ENCODE measurements at places on chromosomes 13 and 19.
A peak's percentile ranks its signal among the peaks of the same experiment; 100 is the strongest.

DNA sequence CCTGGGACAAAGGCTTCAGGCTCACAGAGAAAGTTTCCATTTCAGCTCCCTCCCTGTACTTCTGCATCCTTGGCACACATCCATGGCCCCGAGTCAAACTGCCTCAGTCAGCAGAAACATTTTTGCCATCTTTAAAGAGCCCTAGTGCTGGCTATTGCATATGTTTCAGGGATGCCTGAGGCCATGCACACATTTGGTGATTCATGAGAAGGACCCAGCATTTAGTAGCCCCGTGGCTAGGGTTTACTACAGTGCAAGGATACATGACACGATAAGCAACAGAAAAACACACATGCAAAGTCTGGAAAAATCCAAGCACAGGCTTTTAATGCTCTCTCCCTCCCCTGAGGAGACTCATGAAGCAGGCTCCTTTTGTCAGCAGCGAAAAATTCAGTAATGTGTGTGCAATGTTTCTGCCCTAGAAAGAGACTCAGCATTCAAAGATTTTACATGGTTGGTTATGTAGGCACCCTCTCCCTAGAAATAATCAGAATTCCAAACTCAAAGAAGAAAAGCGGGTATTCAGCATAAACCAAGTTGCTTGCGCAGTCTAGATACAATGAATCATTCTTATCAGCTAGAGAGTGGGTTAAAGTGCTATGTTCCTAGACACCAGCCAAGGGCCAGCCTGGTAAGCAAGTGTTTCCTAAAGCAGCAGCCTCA lies 17.6 kb downstream of the ACOD1 start:
- DNase-seq: no peak

DNA sequence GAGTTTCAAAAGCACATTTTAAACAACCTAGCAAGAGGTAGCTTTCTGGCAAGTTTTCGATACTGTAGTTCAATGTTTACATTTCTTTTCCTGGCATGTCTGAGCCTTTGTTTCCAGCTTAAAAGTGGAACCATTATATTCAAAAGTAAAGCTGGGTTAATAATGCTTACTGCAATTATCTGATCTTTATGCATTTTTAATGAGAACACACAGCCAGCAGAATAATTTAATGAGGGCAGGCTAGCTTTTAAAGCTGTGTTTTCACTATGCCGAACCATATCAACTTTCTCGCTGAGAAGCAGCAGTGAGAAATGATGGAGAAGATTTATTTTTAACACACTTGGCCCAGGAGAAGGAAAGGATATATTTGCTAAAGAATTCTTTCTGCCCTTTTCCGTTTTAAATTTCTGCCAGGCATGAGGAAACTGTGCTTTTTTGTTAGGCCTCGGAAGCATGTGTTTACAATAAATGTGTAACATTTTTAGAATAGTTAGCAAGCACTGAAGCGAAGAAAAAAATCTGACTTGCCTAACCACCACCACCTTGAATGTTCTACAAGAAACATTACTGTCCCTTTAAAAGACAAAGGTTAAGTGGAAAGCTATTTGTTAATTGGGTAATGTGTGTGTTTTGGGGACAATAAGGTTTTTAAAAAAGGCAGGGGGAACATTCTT lies 1.0 kb downstream of the MBNL2 start:
- peak; percentile 49 for DNase-seq

DNA sequence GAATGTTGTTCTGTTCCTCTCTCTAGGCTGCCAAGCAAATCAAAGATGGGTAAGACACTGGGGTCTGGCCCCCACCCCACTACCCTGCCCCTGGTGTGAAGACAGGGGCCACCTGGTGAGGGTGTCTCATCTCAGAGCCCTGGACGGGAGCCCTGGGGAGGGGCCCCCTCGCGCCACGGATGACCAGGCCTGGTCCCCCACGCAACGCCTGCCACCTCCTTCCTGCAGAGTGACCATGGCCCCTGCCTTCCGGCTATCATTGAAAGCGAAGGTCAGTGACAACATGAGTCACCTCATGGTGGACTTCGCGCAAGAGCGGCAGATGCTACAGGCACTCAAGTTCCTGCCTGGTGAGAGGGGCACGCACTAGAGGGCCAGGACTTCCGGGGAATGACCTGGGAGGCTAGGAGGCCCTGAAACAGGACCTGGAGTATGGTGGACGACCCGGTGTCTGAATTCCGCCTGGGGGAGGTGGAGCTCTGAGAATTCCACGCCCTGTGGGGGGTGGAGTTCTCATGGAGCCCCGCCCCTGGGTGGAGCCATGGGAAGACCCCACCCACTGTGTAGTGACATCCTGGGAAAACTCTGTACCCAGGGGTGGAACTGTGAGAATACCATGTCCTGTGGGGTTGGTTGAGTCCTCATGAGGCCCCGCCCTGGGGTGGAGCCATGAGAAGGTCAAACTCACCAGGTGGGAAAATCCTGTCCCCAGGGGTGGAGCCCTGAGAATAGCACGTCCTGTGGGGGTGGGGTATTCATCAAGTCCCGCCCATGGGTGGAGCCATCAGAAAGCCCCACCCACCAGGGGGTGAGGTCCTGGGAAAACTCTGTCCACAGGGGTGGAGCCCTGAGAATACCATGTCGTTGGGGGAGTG lies 6.1 kb downstream of the FSD1 start:
- DNase-seq: no peak

- no peak for DNase-seq
Measured at GRCh38 chr19:35140207-35140961, 1.8 kb downstream of the FXYD1 start.

DNA sequence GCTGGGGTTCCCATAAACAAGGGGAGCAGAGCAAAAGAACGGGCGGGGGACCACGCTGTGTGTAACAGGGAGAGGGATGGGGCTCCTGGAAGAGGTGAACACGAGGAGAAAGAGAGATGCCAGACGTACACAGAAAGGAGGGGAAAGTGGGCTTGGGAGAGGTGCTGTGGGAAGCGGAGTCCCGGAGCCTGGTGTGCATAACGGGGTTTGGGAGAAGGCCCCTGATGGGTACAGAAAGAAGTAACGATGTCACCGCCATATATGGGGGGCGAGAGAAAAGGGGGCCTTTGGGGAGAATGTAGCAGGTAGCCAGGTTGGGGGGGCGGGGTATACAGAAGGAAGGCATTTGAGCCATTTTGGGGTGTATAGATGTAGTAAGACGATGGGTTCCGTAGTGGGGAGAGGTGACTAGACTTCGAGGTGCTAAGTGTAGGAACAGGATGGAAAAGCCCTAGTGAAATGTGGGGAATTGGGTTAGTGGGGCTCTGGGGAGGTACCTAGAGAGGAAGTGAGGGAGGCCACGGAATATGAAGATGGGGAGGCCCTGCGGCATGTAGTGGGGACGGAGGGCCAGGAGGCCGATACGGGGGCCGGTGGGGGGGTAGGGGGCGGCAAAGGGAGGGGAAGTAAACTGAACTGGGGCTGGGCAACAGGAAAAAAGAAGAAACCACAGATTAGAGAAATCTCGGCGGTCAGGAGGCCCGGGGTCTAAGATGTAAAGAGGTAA lies 787 bp downstream of the ZNF580 start:
- DNase-seq: no peak

DNA sequence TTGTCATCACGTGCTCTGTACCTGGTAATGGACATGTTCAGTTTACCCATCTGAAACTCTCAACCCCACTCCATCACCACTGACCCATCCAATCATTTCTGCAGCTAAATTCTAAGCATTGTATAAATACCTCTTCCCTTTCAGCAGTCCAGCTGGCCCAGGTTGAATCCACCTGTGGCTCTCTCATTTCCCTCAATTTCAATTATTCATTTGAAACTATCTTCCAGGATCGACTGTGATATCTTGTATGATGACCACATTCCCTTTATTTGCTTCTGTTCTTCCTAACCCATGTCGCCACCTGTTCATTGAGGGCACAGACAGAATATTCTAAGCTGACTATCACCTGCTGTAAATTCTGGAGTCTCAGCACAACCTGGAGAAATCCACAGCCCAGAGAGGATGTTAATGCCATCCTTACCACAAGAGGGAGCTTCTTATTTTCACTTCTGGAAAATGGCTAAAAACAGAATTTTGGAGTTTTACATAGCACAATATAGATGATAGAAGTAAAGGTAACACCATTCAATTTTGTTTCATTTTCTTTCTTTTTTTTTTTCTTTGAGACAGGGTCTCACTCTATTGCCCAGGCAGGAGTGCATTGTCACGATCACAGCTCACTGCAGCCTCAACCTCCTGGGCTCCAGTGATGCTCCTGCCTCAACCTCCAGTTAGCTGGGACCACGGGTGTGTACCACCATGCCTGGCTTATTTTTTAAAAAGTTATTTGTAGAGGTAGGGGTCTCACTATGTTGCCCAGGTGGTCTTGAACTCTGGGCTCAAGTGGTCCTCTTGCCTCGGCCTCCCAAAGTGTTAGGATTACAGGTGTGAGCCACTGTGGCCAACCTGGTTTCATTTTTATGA lies 38.6 kb downstream of the ZNF823 start:
- DNase-seq: peak; percentile 6

DNA sequence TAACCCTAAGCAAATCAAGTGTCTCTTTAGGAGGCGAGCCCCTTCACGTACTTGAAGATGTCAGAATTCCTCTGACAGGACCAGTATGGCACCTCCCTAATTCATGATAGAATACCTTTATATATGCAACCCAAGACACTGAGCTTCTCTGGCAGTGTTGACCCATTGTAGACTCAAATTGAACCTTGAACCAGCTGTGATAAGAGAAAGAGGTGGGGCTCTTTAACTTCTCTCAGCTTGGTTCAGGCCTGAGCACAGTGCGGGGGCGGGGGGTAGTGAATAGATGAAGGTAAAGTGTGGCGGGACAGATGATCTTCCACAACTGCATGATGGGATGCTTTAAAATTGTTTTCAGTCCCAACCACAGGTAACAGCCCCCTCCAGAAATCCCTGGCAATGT lies 12.1 kb downstream of the MBNL2 start:
- no peak for DNase-seq

DNA sequence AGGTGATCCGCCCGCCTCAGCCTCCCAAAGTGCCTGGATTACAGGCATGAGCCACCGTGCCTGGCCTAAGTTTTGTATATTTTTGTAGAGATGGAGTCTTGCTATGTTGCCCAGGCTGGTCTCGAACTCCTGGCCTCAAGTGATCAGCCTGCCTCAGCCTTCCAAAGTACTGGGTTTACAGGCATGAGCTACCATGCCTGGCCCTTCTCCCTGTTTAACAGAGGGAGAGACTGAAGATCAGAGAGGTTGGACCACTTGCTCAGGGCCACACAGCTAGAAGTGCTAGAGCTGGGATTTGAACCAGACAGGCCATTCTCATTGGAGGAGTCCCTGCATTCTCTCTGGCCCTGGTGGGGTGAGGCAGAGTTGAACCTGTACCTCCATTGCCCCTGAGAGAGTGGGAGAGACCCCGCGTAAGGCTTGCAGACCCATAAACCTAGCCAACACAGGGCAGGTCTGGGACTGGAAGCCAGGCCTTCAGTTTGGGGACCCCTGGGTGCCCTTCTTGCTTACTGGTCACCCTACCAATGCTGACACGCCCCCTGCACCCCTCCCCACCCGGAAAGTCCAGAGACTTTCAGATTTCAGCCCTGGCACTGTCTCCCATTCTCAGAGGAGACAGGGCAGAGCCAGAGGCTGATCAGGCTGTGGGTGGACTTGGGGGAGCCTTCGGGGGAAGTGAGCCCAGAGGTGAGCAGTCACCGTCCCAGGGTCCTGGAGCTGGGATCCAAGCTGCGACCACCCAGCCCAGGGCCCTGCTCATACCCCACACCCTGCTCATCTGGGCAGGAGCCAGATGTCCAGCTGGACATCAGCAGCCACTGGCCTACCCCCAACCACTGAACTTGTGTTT lies 13.3 kb downstream of the TTYH1 start:
- DNase-seq: no peak

DNA sequence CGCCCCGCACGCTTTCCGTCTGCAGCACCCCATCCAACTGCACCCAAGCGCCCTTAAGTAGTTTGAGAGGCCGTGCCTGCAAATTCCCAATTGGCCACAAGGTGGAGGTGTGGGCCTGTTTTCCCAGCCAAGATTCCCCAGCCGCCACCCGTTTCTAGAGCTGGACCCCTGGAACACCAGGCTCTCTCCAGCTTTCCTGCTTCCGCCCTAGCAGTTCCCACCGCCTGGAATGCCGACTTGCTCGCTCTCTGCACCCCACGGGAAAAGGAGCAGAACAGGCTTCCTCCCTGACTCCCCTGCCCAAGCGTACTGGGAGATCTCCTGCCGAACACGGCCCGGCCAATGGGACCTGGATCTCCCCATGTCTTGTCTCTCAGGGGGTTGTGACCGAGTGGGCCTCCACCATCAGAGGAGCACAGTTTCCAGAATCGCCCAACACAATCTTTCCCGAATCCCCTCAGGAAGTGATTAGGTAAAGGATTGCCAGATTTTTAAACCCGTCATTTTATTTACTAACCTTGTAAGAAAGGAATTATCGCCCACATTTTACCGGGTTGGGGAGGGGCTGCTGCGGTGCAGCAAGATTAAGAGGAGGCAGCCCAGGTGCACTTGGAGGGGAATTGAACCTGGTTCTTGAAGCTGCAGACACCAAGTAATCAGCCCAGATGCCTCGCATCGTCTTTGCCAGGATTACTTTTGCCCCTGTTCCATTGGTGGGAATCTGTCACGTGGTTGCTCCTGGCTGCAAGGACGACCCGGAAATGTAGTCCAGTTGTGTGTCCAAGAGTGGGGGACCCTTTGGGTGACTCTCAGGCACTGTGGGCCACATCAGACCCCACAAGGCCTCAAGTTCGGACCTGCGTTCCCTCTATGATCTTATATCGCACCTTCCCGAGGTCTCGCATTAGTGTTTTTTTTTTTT lies 3.5 kb upstream of the NAPSA start:
- DNase-seq: peak; percentile 60

DNA sequence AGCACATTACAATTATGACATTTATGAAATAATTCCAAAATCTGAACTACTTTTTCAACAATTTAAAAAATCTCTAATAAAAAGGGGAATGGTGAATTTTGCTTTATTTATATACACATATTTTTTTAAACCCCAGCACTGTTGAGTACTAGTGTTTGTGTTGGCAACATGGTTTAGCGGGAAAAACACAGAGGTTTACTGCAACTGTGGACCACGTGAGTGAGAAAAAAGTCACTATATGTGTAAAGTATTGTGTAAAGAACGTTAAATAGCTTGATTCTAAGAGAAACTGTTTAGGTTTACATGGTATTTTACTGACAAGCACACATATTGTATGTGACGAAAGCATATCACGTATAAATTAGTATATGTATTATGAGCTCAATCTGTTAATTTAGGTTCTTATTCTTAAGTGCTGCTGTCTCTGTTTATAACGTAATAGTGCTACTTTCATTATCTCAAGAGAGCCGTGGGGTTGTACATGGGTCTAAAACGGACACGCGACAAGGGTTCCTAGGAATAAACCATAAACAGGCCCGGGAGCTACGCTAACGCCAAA lies 617 bp downstream of the SKA3 start:
- no peak for DNase-seq
